ENCODE measurements at places on chromosomes 1 and 21.

DNA sequence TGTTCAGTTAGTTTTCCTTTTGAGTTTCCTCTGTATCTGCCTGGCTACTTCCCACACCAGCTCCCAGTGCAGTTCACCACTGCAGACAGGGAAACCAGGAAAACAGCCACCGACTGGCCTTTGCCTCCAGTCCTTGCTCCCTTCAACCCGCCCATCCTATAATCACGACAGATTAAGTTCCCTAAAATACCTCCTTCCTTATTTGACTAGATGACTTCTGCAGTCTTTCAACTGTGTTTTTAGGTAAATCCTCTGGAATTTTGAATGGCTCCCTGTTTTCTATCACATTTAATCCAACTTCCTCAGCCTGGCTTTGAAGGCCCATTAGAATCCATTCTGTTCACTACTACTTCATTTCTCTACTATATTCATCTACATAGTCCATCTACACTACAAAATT lies 37.6 kb downstream of the BEND5 start:
- DNase-seq: no peak

- DNase-seq: no peak
These were observed 56.7 kb downstream of the PRRX1 start for GRCh38 chr1:170720661-170721060.

- no peak for DNase-seq
These were observed 18.3 kb downstream of the SYNC start for GRCh38 chr1:32684167-32684811.

DNA sequence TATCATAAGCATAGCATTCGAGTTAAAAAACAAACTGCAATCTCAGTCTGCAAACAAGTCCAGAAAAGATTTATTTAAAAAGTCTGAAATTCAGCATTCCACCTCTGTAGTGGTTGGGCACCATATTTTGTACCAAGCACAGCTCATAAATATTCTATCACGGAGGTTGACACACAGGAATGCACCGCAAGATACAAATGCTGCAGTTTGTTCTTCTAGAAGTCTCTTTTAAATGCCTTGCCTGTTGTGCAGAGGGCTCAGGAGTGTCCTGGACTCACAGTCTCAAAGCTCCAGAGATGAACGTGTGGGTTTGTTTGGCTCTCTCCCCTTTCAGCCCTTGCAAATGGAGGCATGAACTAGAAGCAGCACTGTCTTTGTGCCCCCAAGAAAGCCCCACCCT lies 212.4 kb upstream of the USP24 start:
- no peak for DNase-seq

DNA sequence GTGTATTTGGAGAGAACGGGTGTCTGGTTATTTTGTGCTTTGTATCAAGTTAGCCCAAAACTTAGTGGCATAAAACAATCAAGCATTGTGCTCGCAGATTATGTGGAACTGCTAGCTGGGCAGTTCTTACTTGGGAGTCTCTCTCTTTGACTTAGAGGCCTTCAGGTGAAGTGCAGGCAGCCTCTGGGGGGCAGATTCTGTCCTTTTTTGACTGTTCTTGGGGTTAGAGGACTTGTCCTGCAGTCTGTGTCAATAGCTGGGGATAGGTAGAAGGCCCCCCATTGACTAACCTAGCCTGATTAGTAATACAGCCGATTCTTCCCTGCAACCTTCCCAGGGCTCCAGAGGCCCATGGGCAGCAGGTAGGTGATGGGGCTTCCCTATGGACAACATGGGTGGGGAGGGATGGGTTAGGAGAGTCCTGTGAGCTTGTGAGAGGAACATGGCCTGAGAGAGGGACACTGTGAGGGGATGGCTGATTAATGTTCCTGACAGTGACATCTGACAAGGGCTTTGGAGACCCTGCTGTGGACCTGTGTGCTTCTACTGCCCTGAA lies 37.2 kb upstream of the ACOT11 start:
- no peak for DNase-seq

DNA sequence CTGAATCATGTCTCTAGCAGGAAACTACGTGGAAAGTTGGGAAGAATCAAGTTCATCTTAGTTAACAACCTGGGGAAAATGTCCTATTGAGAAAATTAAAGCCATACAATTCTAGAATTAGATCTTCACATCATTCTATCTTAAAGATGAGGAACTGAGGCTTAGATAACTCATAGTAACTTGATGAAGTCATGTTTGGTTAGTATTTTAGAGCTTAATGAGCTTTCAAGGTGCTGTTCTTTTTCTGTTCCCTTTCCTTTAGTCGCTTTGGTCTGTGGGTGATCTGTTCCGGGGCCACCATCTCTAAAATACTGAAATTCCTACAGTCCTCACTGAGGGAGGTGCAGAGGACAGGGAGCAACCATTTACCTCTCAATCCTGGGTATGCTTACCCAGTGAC lies 4.3 kb upstream of the GLUL start:
- DNase-seq: no peak

DNA sequence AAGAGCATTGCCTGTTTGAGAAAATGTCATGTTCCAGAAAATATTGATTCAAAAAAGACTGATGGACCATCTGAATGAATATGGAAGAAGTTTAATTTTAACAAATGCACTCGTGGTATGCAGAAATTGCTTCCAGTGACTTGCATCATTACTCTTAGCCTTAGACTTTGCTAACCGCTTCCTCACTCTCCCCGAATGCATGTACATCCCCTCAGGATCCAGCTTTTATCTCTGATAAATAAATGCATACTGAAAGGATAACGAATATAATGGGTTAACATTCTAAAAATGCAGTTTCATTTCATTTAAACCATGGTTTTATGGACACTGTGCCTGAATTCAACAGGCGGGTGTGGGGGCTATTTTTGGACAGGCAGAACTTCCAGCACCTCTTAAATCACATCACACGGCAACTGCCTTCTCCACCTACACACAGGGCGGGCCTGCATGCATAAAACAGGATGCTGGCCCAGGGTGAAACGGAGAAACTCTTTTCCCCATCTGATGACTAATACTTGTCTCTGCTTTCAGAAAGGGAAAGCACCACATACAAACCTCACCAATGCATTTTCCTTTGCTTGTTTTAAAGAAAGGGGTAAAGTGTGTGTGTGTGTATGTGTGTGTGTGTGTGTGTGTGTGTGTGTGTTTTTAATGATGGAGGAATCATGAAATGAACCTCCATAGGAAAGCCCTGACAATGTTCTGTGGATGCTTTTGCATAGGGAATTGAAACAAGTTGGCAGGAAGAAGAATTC lies 48.7 kb downstream of the SPAG17 start:
- DNase-seq: no peak

DNA sequence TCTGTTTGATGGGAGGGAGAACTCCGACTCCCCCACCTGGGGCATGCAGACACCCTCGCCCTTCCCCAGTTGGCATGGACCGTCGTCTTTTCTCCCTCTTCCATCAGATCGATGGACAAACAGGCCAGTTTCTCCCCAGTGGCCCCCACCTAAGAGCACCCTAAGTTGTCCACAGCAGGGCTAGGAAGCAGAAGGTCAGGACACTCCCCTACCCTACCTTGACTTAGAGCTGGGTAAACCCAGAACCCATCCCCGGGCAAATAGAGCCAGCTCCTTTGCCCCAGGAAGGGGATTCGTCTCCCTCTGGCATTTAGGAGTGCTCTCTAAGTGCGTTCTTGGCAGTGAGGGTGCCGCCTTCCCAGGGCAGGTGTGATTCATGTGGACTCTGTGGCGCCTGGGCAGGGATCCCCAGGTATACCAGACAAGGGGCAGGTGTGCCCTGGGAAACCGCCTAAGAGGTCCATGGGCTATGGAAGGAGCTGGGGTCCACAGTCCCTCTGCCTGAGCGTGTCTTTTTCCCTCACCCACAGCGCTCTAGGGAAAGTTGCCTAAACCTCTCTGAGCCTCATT lies 2.7 kb upstream of the RUNX3 start:
- DNase-seq: no peak

DNA sequence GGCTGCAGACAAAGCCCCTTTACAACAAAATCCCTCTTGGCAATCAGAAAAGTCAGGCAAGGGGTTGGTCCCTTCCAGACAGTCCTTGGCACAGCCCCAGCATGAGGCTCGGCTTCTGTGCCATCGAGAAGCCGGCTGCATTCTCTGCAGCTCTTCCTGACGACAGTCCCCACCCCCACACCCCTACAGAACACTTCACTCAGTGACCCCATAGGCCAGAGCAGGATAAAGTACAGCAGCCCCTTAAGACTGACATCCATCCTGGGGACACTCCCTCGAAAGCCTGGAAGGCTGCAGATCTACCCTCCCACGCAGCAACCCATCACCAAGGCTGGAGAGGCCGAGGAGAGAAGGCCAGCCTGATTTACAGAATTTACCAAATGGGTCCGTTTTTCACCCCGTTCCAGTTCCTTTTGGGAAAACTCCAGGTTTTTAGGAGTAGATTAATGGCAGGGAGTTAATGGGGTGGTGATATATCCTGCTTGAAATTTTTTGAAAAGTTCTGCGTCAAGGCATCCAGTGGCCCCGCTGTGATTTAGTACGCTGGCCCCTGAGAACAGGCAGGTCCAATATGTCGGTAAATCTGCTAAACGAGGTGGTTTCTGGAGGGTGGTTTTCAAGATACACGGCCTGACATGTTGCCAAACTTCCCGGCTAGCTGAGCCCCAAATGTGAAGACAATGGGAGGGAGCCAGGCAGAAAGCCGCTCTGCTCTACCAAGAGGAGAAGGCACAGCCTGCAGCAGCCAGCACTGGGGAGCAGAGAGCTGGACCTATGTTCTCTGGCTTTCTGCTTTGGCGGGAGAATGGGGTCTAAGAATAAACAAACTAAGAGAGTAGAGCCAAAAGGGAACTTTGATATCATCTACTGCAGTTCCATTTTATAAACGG lies 81.7 kb downstream of the SSBP3 start:
- DNase-seq: no peak

DNA sequence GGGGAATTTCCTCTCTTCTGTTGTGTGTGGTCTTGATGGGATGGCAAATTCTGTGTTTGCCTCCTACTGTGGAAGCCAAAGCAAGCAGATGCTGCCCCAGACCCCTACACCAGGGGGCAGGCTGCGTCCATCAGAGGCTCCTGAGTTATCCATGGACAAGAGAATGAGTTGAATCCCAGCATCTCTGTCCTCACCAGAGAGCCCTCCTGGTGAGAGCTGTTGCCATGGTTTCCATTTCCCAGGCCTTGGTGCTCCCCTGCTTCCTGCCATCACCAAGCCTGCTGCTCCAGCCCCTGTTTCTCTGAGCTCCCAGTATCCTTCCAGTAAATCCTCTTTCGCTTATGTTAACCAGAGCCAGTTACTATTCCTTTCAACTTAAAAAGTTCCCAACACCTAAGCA lies 20.4 kb upstream of the GNG12 start:
- DNase-seq: peak; percentile 95

DNA sequence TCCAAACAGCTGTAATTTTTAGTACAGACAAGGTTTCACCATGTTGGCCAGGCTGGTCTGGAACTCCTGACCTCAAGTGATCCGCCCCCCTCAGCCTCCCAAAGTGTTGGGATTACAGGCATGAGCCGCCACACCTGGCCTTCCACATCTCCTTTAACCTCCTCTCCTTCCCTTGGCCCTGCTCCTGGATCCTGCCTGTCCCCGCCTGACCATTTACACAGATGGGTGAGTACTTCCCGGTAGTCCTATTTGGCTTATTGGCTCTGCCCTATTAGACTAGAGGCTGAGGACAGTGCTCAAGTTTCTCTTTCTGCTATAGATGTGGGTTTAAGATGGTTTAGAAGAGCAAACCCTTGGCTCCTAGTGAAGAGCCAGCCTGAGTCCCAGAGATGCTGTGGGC lies 7.1 kb downstream of the PTPN7 start:
- DNase-seq: no peak

- no peak for DNase-seq
These were observed 158.7 kb upstream of the NBPF11 start for GRCh38 chr1:148310807-148311206.

GRCh38 chr1:68181165-68181556 lies 51.2 kb downstream of the WLS start:
- no peak for DNase-seq

GRCh38 chr1:4062041-4062440 lies 162.0 kb upstream of the C1orf174 start:
- DNase-seq: no peak

- peak; percentile 4 for DNase-seq
These were observed 99.2 kb downstream of the CTH start for GRCh38 chr1:70509996-70510876.

GRCh38 chr21:43376478-43376882 lies 50.5 kb downstream of the SIK1 start:
- no peak for DNase-seq

- no peak for DNase-seq
These were observed 35.8 kb downstream of the LAMC1 start for GRCh38 chr1:183058851-183059502.

DNA sequence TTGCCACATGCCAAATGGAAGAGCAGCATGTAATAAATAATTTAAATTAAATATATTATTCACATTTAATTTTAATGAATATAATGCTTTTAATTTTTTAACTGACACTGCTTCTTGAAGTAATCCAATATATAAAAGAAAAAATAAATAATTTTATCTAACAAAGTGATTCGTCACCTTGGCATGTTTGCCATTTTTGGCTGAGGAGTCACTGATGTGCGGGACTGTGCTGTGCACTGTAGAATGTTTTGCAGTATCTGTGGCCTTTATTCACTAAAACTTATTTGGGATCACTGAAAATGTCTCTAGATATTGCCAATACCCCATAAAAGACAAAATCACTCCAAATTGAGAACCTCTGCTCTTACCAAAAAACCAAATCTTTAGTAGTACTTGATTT lies 807.8 kb downstream of the BRINP3 start:
- no peak for DNase-seq

DNA sequence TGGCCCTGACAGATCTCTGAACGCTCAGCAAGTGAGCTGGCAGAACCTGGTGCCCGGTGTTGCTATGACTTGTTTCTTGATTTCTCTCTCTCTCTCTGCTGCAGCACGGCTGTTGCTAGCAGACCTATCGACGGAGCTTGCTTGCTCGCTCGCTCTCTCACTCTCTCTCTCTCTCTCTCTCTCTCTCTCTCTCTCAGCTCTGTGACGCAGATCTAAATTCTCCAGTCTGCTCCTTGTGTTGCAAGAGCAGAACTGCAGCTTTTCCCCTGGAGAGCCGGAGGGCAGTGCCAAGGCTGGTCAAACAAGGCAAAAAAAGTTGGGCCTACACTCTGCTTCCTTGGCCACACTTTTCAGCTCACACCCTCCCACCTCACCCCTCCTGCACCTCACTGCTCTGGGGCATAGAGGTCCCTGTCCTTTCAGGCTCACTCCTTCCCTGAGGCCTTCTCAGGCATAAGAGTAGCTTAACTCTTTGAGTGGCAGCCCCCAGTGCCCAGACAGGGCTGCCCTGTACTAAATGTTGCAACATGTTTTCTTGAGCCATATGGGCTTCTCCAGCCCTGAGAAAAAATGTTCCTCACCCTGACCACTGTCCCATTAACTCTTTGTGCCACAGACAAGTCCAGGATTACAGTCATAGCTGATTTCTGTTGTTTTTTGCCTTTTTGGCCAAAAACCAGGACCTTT lies 72.2 kb downstream of the CD46 start:
- DNase-seq: no peak

- DNase-seq: no peak
These were observed 176.5 kb upstream of the HOOK1 start for GRCh38 chr1:59638231-59638711.

- DNase-seq: no peak
These were observed 88.9 kb downstream of the XPR1 start for GRCh38 chr1:180720753-180721152.

- DNase-seq: no peak
These were observed 86.5 kb upstream of the WARS2 start for GRCh38 chr1:119226913-119227312.
